ENCODE measurements at places on chromosomes 13 and 19. TPM values are rescaled to one million over a fixed set of nuclear protein-coding genes. Genes with fewer than 3 reads are reported as not detected.

PTPRH gene
- 0.19 TPM for polyA plus RNA-seq

CPAMD8 gene
- 1.9 TPM for polyA plus RNA-seq

HSPBP1 gene
- polyA plus RNA-seq, result 44.9 TPM

ZNF429 gene
- 2.7 TPM for polyA plus RNA-seq

CALR3 gene
- polyA plus RNA-seq, result not detected
